ENCODE measurements at places on chromosomes 6 and 20.

- DNase-seq = no peak
These were observed 489 bp downstream of the TBX18 start for GRCh38 chr6:84763886-84764331.

- no peak for DNase-seq
These were observed 729 bp downstream of the TSPYL4 start for GRCh38 chr6:116253188-116253504.

- no peak for DNase-seq
These were observed 43.5 kb upstream of the PLN start for GRCh38 chr6:118504611-118505010.

DNA sequence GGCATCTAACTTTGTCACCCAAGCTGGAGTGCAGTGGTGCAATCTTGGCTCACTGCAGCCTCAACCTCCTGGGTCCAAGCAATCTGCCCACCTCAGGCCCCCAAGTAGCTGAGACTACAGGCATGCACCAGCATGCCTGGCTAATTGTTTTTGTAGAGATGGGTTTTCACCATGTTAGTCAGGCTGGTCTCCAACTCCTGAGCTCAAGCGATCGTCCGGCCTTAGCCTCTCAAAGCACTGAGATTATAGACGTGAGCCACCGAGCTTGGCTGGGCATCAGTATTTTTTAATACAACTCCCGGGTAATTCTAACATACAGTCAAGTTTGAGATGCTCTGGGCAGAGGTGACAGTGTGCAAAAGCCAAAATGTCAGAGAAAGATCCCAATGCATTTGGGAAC, 73.5 kb downstream of the NFATC2 start:
- no peak for DNase-seq

- DNase-seq = no peak
These were observed 71.1 kb downstream of the ASCC3 start for GRCh38 chr6:100810015-100810414.

DNA sequence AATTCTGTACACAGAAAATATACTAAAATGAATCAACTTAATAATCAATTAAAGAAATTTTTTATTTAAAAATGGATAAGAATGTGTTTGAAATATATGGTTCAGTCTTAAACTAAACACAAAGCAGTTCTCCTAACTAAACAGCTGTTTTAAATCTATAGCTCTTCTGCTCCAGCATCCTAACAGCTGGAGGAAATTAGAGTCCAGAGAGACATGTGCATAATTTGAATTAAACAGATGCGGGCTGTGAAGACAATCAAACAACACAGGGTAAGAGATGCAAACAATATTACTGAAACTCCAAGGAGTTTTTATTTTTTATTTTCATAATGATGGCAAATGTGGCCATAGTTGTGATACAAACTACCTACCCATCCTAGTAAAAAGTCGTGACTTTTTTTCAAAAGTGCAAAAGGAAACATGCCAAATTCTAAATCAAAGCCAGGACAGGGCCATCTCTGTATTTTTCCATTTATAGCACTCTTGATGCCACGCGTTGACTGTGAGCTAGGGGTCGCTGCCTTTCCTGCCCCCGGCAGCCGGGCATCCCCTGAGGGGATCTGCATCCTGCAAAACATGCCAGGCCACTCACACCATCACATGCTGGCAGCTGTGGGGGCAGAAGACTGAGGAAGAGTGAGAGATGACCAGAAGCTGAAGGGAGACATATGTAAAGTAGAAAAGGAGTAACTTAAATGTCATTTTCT, 310.6 kb downstream of the PRKN start:
- no peak for DNase-seq

- DNase-seq = no peak
These were observed 138.5 kb upstream of the UST start for GRCh38 chr6:148608199-148608951.

DNA sequence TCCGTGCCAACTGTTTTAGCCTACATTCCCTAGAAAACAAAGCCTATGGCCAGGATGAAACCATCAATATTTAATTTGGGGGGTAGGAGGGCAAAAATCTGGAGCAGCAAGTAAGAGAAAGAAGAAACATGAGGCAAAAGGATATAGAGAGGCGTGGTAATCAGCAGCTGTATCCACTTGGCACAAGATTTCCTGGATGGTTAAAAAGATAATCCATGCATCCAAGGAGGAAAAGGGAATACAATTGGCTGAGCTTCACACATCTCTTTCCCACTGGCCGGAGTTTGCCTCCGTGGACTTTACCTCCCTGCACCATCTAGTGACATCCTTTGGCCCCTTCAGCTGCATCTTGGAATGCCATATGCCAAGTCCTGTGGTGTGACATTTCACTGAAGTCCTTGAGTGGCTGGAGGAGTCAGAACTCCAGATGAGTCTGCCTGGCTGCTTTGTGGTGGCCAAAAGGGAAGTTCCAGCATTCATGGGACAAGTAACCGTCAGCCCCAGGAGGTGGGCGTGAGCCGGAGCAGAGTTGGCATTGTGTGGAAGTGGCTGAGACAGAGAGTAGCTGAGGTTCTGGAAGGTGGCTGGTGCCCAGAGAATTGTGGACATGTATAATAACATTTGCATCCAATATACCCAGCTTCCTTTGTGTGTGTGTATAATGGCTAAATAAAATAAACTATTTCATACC, 13.7 kb upstream of the TMX4 start:
- DNase-seq = no peak

DNA sequence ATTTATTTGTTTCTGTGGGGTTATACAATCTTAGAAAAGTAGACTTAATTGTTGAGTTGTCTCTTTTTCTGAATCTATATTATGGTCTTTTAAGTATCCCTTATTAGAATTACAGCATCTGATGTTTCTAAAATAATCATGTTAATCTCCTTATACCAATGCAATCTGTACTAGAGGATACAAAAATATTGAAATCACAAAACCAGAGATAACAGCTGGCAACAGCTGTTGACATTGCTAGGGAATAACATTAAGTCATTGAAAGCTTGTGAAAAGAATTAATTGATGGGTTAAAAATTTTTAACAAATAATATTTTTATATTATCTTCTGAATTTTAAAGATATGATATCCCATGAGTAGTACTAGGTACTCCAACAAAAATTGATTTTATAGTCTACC, 162.6 kb downstream of the COL19A1 start:
- no peak for DNase-seq

DNA sequence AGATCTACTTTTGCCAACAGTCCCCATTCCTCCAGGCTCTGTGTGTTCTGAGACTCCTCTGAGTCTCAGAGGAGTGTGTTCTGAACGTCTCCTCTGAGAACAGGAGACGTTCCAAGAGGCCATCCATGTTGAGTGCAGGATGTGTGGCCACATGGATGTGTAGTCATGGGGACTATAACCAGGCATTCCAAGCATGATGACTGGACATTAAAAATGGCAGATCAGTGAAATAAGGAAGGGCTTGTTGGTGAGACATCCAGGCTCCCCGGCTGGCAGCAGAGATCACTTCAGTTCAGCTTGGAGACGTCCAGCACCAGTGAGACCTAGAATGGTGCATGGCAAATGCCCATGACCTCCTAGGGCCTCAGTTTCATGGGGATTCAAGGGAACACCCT, 34.3 kb upstream of the POU5F1 start:
- DNase-seq = no peak

DNA sequence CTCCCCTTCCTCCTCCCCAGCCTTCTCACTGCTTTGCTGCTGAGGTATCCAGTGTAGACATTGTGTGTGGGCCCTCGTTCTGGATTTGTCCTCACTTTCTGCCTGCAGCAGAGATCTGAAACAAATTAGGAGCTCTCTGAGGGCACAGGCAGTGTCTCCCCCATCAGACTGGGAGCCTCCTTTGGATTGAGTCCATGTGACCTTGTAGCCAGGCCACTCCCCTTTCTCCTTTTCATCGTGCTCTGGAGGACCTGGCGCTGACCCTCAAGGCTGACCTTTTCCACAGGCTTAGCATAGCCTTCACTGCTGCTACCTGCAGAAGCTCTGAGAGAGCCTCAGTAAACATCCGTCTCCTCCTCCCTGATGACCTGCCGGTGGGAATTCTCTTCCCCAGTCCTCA, 26.2 kb downstream of the VEGFA start:
- no peak for DNase-seq

GRCh38 chr6:103587722-103588121, 1272.0 kb downstream of the HACE1 start:
- no peak for DNase-seq

GRCh38 chr6:101722471-101722870, 329.0 kb downstream of the GRIK2 start:
- DNase-seq = no peak

DNA sequence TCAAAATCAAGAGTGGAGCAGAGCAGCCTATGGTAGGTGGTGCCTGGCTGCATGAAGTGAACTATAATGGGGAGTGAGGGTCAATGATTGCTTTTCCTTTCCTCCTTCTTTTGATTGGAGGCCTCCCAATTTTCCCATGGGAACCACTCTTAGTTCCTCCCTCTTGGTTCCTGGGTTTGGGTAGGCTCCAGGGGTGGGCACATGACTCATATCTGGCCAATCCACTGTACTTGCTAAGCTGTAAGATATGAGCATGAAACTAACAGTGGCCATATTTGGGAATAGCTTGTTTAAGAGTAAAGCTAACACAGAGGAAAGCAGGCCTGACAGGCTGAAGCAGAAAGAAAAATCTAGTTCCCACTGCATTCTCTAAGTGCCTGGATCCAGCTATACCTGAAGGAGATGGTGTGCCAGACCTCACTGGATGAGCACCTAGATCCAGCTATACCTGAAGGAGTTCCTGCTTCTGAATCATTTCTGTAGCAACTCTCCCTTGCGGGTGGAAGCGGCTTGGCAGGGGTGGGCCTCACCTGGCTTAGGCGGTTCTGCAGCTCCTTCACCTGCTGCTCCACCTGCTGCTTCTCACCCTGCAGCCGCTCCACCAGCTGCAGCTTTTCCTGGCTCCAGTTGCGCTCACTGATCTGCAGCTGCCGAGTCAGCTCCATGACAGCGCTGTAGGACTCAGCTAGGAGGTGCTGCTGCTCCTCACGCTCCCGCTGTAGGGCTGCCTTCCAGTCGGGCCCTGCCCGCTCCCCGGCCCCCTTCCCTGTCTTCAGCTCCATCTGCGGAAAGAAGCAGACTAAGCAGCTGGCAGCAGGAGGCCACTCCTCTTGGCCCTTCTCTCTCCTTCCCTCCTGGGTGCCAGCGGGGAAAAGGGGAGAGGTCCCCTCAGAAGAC, 29.0 kb upstream of the DSN1 start:
- DNase-seq = no peak

DNA sequence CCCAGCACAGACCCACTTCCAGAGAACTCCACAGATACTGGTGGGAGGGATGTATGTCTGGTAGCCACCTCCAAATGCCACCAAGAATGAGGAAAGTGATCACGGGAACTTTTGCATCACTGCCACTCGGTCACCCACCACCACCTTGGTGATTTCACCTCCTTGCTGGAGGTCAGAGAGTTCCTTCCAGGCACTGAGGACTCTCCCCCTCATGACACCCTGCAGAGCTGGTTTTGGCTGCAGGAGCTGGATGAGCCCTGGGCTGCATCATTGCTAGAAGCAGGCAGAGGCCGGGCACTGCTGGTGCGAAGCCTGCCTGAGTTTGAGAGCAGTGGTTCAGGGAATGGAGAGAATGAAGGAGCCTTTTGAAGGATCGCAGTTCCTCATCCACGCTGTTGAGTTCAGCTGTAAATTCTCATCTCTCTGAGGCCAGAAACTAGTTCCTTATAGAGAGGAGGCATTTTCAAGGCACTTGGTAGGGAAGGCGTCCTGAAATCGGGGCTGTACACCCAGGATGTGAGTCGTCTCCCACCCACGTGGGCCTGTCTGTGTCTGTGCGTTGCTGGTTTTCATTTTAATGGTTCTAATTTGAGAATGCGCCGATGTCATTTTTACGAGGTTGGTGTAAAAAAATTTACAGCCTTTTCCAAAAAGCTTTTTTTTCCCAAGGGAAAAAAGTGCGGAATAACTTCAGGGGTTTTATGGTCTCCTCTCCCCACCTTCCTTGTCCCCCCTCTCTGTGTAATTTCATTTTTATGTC, 25.0 kb downstream of the FOXP4 start:
- DNase-seq = no peak

GRCh38 chr6:44664716-44665115, 277.2 kb downstream of the CDC5L start:
- no peak for DNase-seq

DNA sequence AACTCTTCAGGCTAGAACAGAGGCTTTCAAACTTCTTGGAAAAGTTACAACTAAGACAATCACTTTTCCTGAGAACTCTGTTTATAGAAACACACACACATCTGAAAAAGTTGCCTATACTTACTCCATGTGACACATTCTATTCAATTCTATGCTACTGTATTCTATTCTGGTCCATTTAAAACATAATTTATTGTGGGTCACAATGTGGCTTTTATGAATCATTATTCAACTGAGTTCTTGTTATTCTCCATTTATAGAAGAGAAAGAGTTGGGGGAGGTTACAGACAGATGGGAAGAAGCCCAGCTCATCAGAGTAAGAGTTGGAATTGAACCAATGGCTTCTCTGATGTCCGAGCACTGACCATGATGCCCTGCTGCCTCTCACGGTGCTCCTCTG, 21.6 kb upstream of the BCAS1 start:
- no peak for DNase-seq
